ENCODE measurements at places on chromosomes 5 and 9. TPM values are rescaled to one million over a fixed set of nuclear protein-coding genes. Genes with fewer than 3 reads are reported as not detected.

DNA sequence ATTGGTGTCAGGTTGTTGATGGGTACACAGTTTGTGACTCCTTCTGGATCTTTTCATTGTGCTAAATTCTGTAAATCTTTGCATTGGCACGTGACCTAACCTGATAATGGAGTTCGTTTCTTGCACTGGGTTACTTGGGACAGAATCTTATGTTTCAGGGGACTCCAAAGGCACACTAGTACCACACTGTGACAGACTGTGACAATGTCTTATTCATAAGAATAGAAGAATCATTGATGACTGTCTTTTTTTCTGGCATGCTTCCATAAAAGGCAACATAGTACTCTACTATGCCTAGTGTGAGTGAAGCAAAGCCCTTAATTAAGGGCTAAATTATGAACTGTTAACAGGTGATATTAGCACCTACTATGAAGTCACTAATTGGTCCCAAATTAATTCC lies 35.4 kb upstream of the RICTOR start:
- no peak for DNase-seq

- no peak for DNase-seq
Measured at GRCh38 chr5:128762661-128763306, 202.5 kb upstream of the SLC27A6 start.

DNA sequence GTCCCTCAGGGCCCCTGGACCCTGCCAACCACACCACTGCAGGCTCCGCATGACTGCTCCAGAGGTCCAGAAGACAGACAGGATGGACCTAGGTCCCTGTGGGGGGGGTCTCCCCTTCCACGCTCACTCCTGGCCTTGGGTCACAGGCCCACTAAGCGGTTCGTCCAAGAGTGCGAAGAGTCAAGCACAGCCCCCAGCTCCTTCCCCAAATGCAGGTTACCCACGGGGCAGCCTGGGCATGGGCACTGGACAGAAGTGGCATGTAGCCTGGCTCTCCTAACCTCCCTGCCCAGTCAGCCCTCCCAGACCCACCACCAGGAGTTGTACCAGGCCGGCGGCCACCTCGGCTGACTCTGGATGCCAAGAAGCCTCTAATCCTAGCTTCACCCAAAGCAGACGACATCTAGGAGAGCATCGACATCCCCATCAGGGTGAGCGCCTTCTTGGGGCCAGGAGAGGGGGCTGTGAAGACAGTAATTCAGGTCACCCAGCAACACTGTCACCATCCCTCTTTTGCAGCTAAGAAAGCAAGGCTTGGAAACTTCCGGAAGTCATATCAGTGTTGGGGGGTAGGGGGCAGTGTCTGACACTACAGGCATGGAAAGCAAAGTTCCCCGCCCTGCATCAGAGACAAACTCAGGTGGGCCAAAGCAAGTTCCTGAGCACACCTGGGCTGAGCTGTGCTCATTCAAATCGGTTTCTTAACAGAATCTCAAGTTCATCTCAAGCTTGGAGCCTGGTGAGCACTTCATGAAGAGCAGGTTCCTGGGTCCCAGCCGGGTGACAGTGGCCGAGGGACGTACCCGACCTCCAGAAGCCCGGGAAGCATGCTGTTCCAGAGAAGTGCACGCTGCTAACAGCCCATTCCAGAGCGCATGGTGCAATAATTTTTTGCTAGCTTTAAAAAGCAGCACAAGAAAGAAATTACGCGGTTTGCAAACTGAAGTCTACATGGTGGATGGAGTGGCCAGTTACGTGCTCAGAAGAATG lies 68.7 kb downstream of the SEMA4D start:
- no peak for DNase-seq

DNA sequence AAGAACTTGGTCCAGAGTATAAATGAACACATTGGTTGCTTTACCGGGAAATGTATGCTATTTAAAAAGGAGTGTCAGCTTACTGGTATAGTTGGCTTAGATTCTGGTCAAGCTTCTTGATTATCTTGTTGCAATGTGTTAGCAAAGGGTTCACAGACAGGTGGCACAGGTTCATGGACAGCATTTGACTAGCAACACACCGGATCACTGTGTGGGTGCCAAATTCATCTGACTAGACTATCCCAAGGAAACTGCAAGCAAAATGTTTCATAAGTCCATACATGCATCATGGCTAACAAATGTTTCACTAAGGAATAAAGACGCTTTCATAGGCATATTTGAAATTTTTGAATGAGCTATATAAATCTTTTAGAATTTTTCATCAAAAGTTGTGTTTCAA lies 274.1 kb downstream of the PLK2 start:
- DNase-seq = no peak

C8G gene
- total RNA-seq = 2.4 TPM

GRCh38 chr9:96160866-96161265 lies 141.1 kb downstream of the HSD17B3 start:
- no peak for DNase-seq

AGXT2 gene
- not detected for total RNA-seq

FOXI1 gene
- total RNA-seq = not detected

- DNase-seq = no peak
Measured at GRCh38 chr9:91882627-91883026, 67.4 kb downstream of the ROR2 start.

NR2F1-AS1 gene
- total RNA-seq = 91.6 TPM

- DNase-seq = no peak
Measured at GRCh38 chr9:36690412-36691168, 117.9 kb downstream of the MELK start.

DNA sequence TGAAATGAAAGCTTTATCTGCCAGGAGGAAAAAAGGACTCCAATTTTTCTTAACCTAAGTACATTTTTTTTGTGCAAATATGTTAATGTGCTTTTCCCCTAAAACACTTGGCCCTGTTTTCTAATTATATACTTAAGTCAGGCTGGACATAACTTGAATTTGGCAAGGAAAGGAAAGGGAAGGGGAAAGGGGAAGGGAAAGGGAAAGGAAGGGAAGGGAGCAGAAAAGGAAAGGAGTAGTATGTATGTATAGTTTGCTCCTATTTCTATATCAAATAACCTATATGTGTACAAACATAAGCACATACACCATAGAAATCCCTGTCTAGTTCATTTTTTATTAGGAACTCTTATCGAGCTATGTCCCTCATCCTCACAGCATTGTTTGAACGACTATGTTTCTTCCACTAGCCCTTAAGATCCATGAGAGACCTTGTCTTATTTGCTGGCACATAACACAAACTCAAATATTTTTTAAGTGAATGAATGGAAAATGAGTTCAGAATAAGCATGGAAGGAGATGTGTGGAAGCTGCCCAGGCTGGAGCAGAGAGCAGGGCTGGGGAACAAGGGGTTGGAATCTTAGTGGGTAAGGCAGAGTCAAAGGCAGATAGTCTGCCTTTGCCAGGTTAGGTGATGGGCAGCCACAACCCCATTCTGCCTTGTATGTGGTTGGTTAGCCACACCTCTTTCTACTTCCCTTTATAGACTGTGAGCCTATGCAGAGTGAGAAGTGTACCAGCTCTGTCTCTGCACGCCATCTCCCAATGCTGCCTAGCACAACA lies 70.0 kb downstream of the KLHL3 start:
- DNase-seq = no peak

DNA sequence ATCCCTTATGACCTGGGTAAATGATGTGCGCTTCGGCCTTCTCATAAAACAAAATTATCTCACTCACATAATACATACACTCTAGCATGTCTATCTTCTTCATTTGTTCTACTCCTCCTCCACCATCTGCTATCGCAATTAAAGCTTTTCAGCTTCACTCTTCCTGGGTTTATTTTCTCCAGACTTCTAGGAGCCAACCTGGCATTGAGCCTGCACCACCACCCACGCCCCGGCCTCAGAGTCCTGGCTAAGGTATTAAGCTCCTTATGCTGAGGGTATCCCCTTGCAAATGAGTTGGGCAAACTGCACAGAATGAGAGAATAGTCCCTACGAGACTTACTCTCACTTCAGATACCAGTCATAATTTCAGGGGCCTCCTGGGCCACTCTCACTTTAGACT lies 236.1 kb upstream of the CDH12 start:
- peak; percentile 4 for DNase-seq

DNA sequence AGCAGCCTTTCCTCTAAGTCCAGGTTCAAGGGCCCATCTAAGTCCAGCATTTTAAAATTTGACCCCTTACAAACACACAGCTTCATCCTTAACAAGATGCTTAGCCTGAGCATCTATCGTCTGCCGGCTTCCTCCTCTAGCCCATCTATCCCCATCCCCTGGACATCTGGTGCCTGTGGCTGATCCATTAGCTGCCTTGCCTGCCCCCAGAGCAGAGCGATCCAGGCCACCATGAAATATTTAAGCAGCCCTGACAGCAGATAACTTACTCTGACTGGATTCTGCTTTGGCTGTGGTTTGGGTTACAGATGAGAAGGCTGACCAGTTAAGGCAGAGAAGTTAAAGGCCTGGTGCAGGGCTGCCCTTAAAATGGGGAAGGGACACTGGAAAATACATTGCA lies 30.9 kb upstream of the CPEB4 start:
- DNase-seq = no peak

RUSC2 gene
- total RNA-seq = 167 TPM
